ENCODE measurements at places on chromosomes 2 and 18. TPM values are rescaled to one million over a fixed set of nuclear protein-coding genes. Genes with fewer than 3 reads are reported as not detected.

Gene PLGLB1
- total RNA-seq = 7.5 TPM

Gene SRBD1
- 14.1 TPM for total RNA-seq

Gene UGT1A4
- not detected for total RNA-seq

Gene AP1S3
- not detected for total RNA-seq

Gene CCBE1
- total RNA-seq = 3.0 TPM

Gene C18orf54
- 2.6 TPM for total RNA-seq

Gene FAM168B
- 244 TPM for total RNA-seq

Gene INHA
- total RNA-seq = not detected

Gene RPRM
- total RNA-seq = 6.6 TPM

Gene CCDC88A
- 63.3 TPM for total RNA-seq

Gene RFTN2
- total RNA-seq = 8.2 TPM

Gene SP5
- total RNA-seq = 0.13 TPM

Gene SCN3A
- total RNA-seq = 5.7 TPM

Gene RNF25
- total RNA-seq = 18.7 TPM

Gene SIX3
- not detected for total RNA-seq

Gene RND3
- 105 TPM for total RNA-seq

Gene COLEC11
- 1.5 TPM for total RNA-seq

Gene BMP10
- not detected for total RNA-seq

Gene SERPINB3
- total RNA-seq = 3.7 TPM

Gene HES6
- total RNA-seq = 7.3 TPM

Gene AQP12B
- total RNA-seq = not detected

Gene CNGA3
- total RNA-seq = 7.0 TPM

Gene GALNT5
- total RNA-seq = under 0.01 TPM

Gene SULT1C2
- total RNA-seq = 1.0 TPM

Gene TBR1
- total RNA-seq = not detected

Gene CCT7
- total RNA-seq = 258 TPM

Gene SERPINB4
- total RNA-seq = not detected

Gene SERPINB7
- not detected for total RNA-seq

Gene GNLY
- not detected for total RNA-seq

Gene HOXD8
- total RNA-seq = 6.9 TPM

Gene RNF152
- 9.4 TPM for total RNA-seq
